Panc1 (cell line): ENCODE measurements at places on chromosomes 12 and 14. TPM values are rescaled to one million over a fixed set of nuclear protein-coding genes. Genes with fewer than 3 reads are reported as not detected.

ACRBP gene
- 0.54 TPM for total RNA-seq

FBLN5 gene
- 0.23 TPM for total RNA-seq

GALNT8 gene
- not detected for total RNA-seq

LMO3 gene
- 0.51 TPM for total RNA-seq

PLEKHH1 gene
- total RNA-seq: 6.7 TPM

CLEC2A gene
- total RNA-seq: not detected

GPD1 gene
- total RNA-seq: 0.28 TPM

GRCh38 chr12:69991690-69992288, 166.8 kb downstream of the MYRFL start:
- no peaks in the 10 kb centered on the region for H3K36me3 ChIP-seq
- no peaks in the 10 kb centered on the region for H3K27me3 ChIP-seq
- H3K4me1 ChIP-seq: no peaks in the 10 kb centered on the region
- no peak overlapping the region for H3K27ac ChIP-seq
- H3K4me3 ChIP-seq: no peak overlapping the region

DNA sequence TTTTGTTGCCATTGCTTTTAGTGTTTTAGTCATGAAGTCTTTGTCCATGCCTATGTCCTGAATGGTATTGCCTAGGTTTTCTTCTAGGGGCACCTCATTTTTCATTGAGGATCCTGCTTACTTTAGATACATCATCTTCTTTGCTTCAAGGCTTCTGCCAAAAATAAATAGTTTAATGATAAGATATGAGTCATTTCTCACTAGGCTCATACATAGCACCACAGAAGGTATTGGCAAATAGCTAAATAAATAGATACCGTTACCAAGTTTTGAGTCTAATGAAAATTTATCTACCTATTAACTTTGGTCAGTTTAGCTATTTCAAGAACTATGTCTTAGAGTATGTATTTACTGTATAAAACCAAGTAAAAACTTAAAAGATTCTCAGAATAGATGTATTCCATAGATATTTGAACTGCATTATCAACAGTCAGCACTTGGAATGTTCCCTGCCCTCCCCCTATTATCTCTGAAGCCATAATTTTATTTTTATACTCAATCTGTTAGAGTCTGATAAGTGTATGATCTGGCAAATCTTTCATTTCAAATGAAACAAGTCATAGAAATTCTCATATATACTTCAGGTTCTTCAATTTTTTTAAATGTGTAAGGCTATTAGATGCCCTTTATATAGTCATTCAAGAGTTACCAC, 310.2 kb downstream of the CCDC91 start:
- no peak overlapping the region for H3K27ac ChIP-seq
- no peak for DNase-seq
- H3K36me3 ChIP-seq: no peaks in the 10 kb centered on the region
- no peak overlapping the region for H3K4me3 ChIP-seq
- no peaks in the 10 kb centered on the region for H3K27me3 ChIP-seq

- H3K4me3 ChIP-seq: peak overlapping the region; percentile 99
- no peak for DNase-seq
- peaks cover 8% of the 10 kb centered on the region for H3K36me3 ChIP-seq
- H3K4me1 ChIP-seq: peaks cover 38% of the 10 kb centered on the region
Observed at GRCh38 chr12:10722502-10722904, 620 bp downstream of the YBX3 start.

DNA sequence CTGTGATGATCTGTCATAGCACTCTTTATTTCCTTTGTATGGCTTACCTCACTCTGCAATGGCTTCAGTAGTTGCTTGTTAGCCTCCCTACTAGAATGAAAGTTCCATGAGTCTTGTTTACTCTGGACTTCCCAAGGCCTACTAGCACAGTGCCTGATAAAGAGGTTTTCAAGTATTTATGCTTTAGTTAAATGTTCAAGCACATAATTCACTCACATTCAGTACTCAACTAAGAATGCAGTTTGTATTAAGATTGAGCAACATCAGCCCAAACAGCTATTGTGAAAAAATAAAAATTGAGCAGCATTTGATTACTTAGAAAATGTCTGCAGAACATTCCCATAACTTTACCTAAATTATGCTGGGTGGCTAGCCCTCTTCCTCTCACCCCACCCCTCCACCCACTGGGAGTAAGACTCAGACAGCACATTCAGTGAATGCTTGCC, 158.9 kb upstream of the AMIGO2 start:
- H3K4me1 ChIP-seq: no peaks in the 10 kb centered on the region
- H3K36me3 ChIP-seq: no peaks in the 10 kb centered on the region
- H3K27ac ChIP-seq: no peak overlapping the region
- no peak overlapping the region for H3K4me3 ChIP-seq
- no peaks in the 10 kb centered on the region for H3K27me3 ChIP-seq

GRCh38 chr12:3117144-3117581, 40.0 kb downstream of the TSPAN9 start:
- H3K4me3 ChIP-seq: no peak overlapping the region
- no peaks in the 10 kb centered on the region for H3K36me3 ChIP-seq
- H3K4me1 ChIP-seq: no peaks in the 10 kb centered on the region

GRCh38 chr14:66383771-66384170, 102.4 kb upstream of the CCDC196 start:
- no peaks in the 10 kb centered on the region for H3K36me3 ChIP-seq
- no peaks in the 10 kb centered on the region; the same call in 1 of the 2 replicates for H3K27me3 ChIP-seq
- H3K4me1 ChIP-seq: no peaks in the 10 kb centered on the region
- H3K27ac ChIP-seq: no peak overlapping the region

DNA sequence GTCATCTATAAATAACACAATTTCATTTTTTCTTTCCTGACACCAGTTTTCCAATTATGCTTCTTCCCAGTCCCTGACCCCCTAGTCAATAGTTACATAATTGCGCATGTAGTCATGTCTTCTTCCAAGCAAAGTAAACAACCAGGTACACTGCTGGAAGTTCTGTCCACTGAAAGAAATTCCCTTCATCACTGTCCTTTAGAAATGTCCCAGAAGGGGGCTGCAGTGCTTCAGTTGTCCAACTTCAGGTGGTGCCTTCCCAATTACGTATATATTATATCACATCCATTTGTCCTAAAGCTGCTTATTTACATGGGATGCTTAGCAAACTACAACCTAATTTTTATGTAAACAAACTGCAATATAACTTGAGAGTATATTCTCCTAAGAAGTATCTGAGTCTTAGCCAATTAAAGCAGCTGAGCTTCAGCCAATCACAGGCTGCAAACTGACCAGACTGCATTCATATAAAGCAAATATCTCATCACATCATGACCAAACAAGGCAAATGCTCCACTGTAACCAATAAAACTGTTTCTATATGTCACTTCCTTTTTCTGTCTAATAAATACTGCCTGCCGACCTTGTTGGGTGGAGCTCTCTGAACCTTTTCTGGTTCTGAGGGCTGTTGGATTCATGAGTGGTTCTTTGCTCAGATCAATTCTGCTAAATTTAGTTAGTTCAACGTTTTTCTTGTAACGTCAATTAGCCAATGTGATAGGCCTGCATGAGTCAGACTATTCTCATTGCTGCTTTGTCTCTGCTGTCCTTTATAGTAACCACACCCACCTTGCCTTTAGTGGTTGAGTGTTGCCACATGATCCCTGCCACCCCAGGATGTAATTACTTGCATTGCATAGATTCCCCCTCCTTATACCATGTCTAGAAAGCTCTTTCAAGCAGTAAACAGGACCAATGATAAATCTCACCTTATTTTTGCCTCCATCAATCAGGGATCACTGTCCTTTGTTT, 239.3 kb downstream of the ALG10B start:
- no peaks in the 10 kb centered on the region for H3K27me3 ChIP-seq
- H3K27ac ChIP-seq: no peak overlapping the region
- H3K4me1 ChIP-seq: no peaks in the 10 kb centered on the region
- H3K4me3 ChIP-seq: no peak overlapping the region
- no peak for DNase-seq
- no peaks in the 10 kb centered on the region for H3K36me3 ChIP-seq

DNA sequence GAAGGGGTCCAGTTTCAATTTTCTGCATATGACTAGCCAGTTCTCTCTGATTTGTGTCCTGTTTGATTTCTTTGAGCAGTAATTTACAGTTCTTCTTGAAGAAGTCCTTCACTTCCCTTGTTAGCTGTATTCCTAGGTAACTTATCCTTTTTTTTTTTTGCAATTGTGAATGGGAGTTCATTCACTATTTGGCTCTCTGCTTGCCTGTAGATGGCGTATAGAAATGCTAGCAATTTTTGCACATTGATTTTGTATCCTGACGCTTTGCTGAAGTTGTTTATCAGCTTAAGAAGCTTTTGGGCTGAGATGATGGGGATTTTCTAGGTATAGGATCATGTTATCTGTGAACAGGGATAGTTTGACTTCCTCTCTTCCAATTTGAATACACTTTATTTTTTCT, 77.6 kb upstream of the NID2 start:
- no peaks in the 10 kb centered on the region for H3K4me1 ChIP-seq
- no peak overlapping the region for H3K27ac ChIP-seq
- H3K27me3 ChIP-seq: no peaks in the 10 kb centered on the region
- H3K4me3 ChIP-seq: no peak overlapping the region
- H3K36me3 ChIP-seq: no peaks in the 10 kb centered on the region
- DNase-seq: no peak

GRCh38 chr12:68559246-68559645, 51.5 kb upstream of the RAP1B start:
- H3K4me1 ChIP-seq: peaks cover 67% of the 10 kb centered on the region
- H3K4me3 ChIP-seq: no peak overlapping the region
- no peak for DNase-seq

DNA sequence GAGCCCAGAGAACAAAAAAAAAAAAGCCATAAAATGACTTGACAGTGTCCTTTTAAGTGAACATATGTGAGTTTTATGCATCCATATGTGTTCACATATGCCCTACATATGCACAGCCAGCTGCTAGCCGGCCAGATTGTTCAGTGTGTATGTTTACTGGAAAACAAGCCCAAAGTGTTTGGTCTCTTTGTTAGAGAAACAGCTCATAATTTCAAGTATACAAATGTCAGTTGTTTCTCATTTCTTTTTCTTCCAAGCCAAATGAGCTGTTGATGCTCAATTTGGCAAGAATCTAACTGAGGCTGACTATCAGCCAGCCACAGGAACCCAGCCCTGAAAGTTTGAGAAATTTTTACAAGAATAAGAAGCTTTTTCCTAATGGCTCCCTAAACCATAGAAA, 60.8 kb upstream of the TSPAN8 start:
- no peak overlapping the region; the same call in 1 of the 2 replicates for H3K27ac ChIP-seq
- no peak overlapping the region for H3K4me3 ChIP-seq
- no peaks in the 10 kb centered on the region; the same call in 1 of the 2 replicates for H3K4me1 ChIP-seq
- no peaks in the 10 kb centered on the region for H3K36me3 ChIP-seq
- no peak for DNase-seq

GRCh38 chr12:53860426-53861345, 77.9 kb upstream of the HOXC13 start:
- no peak overlapping the region for H3K4me3 ChIP-seq
- no peaks in the 10 kb centered on the region for H3K36me3 ChIP-seq
- H3K4me1 ChIP-seq: no peaks in the 10 kb centered on the region

- no peak for DNase-seq
- no peak overlapping the region for H3K4me3 ChIP-seq
- H3K36me3 ChIP-seq: no peaks in the 10 kb centered on the region; the same call in 1 of the 2 replicates
- H3K27me3 ChIP-seq: no peaks in the 10 kb centered on the region
Observed at GRCh38 chr14:77541905-77542304, 43.3 kb upstream of the ISM2 start.

- H3K4me3 ChIP-seq: no peak overlapping the region
- H3K27me3 ChIP-seq: no peaks in the 10 kb centered on the region
- no peak for DNase-seq
- H3K4me1 ChIP-seq: no peaks in the 10 kb centered on the region
Observed at GRCh38 chr12:91001306-91001705, 3.5 kb downstream of the EPYC start.

- no peaks in the 10 kb centered on the region for H3K27me3 ChIP-seq
- DNase-seq: no peak
- no peaks in the 10 kb centered on the region for H3K36me3 ChIP-seq
- H3K4me3 ChIP-seq: no peak overlapping the region
- no peaks in the 10 kb centered on the region for H3K4me1 ChIP-seq
Observed at GRCh38 chr12:22530-23201, 43.9 kb upstream of the IQSEC3 start.

DNA sequence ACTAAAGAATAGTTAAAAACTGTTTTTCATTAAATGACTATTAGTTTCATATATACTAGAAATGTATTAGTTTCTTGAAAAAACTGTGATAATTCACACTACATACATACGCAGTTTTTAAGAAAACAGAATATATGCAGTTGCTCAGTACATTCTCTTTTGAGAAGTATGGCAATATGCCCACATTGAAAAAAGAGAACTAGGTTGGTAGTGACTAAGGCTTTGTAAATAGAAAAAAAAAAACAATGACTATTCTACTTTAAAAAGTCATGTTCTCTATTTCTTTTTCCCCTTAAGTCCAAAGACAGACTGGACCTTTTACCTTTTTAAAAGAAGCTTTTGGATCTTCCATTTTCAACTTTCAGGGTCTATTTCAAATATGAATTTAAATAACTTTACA, 25.0 kb downstream of the SNX6 start:
- no peaks in the 10 kb centered on the region for H3K4me1 ChIP-seq
- H3K36me3 ChIP-seq: peaks cover 34% of the 10 kb centered on the region
- no peaks in the 10 kb centered on the region for H3K27me3 ChIP-seq
- no peak for DNase-seq
- H3K27ac ChIP-seq: no peak overlapping the region
- H3K4me3 ChIP-seq: no peak overlapping the region

DNA sequence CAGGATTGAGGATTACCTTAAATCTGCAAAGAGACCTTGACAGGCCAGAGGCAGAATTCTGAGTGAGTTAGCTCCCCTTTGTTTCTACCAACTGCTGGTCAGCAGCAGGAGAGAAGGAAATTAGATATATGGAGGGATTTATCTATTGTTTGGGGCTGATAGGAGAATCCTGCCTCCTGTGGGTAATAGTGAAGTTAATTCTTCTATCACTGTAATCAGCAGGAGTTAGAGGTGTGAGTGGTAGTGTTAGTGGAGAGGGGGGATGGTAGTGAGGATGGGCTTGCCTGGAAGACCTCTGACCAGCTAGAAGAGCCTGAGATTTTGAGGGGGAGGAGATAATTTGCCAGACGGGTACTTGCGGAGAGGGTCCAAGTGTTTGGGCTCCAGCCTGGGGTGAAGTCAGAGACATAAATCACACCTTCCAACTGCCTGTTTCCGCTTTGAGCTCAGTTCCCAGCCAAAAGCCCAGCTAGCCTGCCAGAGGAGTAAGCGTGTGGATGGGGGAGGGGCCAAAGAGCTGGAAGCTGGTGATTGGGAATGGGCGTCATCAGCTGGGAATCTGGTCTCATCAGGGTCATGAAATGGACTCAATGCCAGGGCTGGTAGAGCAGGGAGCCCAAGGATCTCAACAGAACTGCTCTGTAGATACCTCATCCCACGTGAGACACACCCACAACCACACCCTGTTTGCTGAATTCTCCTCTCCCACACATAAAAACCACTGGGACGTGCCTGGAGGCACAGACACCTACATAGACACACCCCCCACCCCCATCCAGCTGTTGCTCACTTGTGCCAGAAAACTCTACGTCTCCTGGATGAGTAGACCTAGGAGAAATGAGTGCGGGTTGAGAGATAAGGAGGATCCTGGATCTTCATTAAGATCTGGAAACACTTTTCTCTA, 13.1 kb upstream of the ITGA5 start:
- H3K36me3 ChIP-seq: no peaks in the 10 kb centered on the region
- H3K4me3 ChIP-seq: no peak overlapping the region
- no peak for DNase-seq
- no peaks in the 10 kb centered on the region; the same call in 1 of the 2 replicates for H3K27me3 ChIP-seq
- no peak overlapping the region for H3K27ac ChIP-seq
